ENCODE measurements at places on chromosomes 16 and 17.

DNA sequence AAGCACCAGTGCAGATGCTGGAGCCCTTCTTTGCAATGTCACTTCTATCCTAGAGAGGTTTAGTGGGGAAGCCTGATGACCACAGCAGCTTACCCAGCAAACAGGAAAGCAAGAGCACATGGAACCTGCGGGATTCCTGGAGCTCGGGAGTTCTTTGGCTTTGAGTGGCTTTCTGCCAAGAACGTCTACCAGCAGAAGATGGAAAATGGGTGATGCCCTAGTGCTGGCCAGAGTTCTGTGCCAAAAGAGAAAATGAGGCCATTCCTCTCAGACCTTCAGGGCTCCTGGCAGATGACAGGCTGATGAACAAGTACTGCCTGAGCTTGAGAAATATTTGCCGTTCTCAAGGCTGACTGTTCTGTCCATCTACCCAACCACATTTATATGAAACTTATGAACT lies 332.1 kb upstream of the CCL2 start:
- no peak for DNase-seq

GRCh38 chr17:49925921-49926320 lies 43.1 kb upstream of the DLX4 start:
- DNase-seq: no peak

DNA sequence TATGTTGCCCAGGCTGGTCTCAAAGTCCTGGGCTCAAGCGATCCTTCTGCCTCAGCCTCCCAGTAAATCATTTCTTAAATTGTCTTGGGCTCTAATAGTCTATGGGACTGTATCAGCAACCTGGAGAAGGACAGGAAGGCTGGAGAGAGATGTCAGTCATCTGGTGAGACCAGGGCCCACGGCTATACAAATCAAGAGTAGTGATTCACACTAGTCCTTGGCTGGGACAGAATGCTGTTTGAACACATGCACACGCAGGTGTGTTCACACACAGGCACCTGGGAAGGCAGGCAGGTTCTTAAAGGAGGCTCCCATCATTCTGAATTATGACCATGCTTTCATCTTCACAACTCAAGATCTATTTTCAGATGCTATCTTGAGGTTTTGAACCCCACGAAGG lies 14.1 kb downstream of the NQO1 start:
- no peak for DNase-seq

DNA sequence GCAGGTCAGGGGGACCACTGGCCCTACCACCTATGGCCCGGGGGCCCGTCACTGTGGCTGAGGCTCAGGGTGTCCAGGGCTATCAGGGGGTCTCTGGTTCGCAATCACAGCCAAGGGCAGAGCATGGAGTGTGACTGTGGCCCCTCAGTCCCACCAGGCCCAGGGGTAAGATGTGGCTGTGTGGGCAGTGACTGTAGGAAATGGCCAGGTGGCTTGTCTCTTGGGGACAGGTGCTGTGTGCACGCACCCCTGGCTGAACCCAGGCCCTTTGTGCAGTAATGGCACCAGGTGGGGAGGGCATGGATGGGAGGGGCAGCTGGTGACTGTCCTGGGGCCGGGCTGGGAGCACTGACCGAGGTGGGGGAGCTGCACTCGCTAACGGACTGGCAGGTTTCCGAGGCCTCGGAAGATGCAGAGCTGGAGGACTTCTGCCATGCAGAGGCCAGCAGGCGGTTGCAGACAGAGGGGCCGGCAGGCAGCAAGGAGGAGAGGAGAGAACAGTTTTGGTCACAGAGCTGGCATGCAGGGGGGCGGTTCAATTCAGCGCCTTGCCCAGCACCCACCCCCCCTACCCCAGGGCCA lies 18.8 kb downstream of the IL34 start:
- no peak for DNase-seq

- DNase-seq: peak; percentile 54
These were observed 93.6 kb upstream of the MPHOSPH6 start for GRCh38 chr16:82263521-82264143.

DNA sequence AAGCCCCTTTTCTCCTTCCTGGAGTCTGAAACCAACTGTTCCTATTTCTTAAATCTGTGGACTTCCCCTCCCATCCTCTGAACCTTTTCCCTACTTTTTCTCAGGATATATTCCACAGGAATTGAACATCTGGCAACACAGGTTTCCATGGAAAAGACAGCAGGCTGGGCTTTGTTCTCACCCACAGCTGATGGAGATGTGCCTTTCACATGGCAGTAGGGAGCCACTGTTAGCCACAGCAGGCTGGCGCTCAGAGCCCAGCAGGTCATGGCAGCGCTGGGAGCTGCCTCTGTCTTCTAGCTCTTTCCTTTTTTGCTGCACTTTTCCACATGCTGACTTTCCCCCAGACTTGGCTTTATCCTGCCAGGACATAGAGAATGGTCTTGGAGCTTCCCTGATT lies 116.4 kb upstream of the NLRP1 start:
- DNase-seq: no peak

GRCh38 chr17:58637011-58637570 lies 54.8 kb downstream of the TEX14 start:
- DNase-seq: no peak

DNA sequence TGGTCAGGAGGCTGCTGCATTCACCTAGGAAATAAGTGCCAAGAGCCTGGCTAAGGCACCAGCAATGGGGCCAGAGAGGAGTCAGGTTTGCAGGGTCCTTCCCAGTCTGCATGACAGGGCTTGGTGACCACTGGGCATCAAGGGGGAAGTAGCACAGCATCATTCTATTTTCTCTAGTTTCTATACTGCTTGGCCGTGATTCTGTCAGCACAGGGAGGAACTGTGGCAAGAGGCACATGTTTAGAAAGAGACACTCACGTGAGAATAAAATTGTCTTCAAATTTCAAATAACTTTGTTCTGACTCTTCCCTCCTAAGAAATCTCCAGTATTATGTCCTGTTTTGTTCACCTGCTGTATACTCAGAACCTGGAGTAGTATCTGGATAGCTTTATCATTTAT lies 37.8 kb downstream of the ERN1 start:
- no peak for DNase-seq

DNA sequence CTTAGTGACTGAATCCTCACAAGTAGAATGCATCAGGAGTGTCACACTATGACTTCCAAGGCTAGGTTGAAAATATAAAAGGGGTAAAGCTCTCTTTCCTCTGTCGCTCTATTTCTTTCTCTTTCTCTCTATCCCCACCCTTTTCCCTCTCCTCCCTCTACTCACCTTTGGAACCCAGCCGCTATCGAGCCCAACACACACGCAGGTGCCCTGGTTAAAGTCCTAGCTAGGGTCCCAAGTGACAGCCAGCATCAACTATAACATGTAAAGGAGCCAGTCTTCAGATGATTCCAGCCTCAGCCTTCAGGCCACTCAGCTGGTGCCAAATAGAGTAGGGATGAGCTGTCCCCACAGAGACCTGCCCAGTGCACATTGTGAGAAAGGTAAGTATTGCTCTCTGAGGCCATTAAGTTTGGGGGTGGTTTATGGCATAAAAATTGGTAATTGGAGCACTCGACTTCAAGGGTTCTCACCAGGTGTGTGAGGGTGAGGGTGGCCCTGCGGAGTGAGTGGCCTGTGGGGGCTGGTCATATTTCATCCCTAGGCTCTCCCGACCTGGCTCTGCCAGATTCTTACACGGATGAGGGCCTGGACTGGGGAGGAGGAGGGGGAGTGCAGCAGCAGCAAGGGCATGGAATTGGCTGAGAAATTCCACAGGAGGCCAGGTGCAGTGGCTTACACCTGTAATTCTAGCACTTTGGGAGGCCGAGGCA lies 14.9 kb upstream of the C16orf54 start:
- DNase-seq: no peak
